ENCODE measurements at places on chromosomes 3 and 15.
A peak's percentile ranks its signal among the peaks of the same experiment; 100 is the strongest.

DNA sequence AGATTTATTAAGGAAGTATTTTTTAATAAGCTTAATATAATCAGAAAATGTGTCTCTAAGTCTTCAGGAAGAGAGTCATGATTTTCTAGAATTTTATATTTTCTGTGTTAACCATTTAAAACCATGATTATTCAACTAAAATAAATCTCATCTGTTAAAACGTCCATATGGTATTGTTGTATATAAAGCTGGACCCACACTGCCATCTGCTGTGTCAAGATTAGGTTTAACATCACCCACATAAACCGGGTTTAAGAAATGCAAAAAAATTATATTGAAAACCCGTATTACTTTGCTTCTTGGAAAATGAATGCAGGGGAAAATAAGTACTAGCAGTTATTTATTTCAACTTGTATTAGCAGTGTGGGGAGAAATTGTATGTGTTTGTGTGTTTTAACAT, 9.5 kb upstream of the CCDC66 start:
- peak; percentile 6 for DNase-seq

DNA sequence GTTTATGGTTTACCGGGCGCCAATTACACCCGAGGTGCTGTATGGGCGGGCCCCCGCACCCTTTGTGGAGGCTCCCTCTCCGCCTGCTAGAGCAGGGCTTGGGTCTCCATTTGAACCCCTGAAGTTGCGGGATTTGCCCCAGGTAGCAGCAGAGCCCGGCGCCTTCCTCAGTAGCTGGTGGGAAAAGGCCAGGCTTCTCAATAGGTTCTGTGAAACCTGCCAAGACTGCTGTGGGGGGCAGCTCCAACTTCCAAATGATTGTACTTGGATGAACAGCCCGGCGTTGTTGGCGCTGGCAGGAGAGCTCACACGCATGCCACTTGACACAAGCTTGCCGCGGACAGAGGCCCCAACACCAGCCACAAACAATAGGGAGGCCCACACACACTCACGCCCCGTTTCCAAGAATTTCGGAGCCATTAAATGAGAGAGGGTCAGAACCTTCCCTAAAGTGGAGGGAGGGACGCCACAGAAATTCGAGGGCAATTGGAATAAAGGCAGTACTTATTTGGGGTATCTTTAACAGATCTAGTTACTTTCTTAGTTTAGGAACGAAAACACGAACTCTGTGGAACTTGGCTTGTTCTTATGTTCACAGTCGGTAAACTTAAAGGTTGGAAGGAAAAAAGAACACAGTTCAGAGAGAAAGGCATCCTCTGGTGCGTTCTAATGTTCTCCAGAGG, 1.4 kb downstream of the EPHB3 start:
- no peak for DNase-seq

DNA sequence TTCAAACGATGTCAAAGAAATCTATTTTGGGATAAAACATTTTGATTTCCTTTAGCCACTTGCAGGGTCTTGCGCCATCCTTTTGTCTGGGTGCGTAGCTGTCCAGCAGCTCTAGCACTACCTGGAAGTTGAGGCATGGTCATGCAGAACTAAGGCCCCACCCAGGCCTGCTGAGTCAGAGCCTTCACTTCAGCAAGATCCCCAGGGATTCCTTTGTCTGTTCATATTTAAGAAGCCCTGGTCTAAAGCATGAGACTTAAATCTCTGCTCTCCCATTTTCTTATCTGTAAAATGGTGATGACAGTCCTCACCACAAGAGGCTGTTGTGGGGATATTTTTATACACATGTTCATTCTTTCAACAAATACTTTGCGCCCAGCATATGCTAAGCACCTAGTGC, 99.0 kb upstream of the CTDSPL start:
- DNase-seq: no peak

DNA sequence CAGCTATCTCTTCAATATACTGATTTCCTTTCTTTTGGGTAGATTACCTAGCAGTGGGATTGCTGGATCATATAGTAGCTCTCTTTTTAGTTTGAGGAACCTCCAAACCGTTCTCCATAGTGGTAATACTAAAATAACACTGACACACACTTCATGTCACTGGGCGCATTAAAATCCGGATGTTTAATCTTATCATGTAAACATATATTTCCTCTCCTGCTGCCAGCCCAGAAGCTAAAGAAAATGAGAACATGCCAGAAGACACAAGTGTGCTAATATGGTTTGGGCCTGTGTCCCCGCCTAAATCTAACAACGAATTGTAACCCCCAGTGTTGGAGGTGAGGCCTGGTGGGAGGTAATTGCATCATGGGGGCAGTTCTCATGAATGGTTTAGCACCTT, 23.6 kb upstream of the KCNMB2 start:
- DNase-seq: no peak

GRCh38 chr3:71288269-71288930, 295.1 kb downstream of the FOXP1 start:
- DNase-seq: no peak

DNA sequence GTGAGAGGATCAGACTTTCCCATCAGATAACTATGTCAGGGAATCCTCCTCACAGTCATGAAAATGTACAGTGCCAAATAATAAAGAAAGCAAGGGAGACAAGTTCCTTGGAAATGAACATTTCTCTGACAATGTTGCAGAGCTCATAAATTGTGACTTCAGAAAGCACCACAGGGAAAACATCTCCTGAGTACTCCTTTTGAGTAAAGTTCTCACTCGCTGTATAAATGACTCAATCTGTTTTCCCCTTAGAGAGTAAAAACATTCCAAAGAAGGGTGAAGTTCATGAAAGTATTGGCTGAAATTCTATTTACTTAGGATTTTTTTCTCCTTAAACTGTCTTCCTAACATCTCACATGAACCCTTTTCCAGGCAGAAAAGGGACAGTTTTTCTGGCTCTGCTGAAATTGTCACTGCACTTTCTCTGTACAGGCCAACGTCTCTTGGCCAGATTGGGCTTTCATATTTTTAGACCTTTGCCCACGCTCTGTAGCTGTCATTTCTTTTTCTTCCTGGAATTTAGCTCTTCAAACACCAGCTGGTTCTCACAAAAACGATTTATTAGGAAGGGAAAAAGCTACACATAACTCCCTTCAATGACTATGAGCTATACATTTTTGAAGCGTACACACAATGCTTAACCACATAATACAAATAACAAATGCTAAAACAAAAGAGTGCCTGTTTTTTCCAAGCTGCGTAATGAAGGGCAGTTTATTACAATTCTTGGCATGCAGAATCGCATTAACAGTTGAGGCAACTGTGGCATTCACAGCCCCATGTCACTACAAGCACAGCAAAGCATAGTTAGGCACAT, 216.1 kb downstream of the ATP8B4 start:
- no peak for DNase-seq

- no peak for DNase-seq
These were observed 272.0 kb downstream of the RORA start for GRCh38 chr15:60957111-60957510.

- no peak for DNase-seq
These were observed 21.8 kb downstream of the MEIS2 start for GRCh38 chr15:37078566-37078965.

GRCh38 chr15:99504823-99505551, 60.8 kb upstream of the MEF2A start:
- DNase-seq: peak; percentile 37

All from SW480 (cell line).